ENCODE measurements at places on chromosomes 6 and 20.

DNA sequence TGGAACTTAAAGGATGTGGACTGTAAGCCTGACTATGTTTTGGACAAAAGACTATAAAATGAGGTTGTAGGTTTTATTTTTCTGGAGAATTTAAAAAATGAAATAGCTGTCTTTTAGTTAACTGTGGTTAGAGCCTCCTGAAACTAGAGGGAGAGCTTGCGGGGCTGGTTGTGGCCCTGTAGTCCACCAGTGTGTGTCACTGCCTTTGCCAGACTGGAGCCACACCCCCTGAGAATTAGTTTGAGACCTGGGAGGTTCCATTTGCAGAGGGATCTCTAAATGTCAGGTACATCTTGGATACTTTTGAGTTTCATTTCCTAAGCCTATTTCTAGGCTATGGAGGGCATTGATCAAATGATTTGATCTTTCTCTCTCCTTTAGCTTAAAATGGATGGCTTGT, 20.8 kb downstream of the ZC2HC1B start:
- no peak for DNase-seq

- DNase-seq = no peak
Measured at GRCh38 chr6:77183447-77183846, 279.8 kb downstream of the HTR1B start.

DNA sequence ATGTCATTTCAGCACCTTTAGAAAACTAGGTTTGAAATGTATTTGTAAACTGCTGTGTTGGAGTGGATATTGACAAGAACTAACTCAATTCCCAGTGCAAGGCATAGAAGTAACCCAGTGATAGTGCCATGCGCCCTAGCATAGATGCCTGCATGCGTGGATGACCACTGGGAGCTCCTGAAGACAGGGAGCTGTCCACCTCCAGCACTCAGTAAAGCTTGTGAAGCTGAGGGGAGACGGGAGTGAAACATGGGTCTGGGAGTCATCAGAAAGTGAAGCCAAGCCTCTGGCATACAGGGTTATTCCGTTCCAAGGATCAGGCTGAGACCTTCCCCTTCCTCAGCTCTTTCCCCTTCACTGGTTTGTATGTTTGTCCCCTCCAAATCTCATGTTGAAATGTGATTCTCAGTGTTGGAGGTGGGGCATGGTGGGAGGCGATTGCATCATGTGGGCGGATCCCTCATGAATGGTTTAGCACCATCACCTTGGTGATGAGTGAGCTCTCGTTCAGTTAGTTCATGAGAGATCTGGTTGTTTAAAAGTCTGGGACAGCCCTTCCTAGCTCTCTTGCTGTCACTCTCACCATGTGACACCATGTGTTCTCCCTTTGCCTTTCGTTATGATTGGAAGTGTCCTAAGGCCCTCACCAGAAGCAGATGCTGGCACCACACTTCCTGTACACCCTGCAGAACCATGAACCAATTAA, 146.5 kb upstream of the FERMT1 start:
- no peak for DNase-seq

DNA sequence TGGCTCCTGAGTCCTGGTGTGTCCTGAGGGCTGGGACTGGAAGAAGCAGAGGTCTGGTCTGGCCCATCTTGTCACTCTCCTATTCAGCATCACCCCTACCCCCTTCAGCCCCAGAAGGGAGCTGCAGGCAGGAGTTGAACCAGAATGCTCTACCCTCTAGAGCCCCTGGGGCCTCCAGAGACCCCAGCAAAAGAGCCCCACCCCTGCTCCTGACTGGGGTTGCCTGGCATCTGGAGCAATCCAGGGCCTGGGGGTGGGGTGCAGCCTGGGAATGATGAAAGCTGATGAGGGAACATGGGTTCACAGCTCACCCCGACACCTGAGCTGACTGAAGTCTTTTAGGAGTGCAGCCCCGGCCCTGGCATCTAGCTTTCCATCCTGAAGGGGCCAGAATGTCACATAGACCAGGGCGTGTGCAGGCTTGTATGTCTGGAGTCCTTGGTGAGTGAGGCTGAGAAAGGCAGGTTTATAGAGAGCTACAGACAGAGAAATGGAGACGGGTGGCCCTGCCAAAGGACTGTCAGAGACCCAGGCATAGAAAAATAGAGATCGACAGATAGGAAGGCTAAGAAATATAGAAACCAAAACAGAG, 12.2 kb downstream of the FGD2 start:
- no peak for DNase-seq

DNA sequence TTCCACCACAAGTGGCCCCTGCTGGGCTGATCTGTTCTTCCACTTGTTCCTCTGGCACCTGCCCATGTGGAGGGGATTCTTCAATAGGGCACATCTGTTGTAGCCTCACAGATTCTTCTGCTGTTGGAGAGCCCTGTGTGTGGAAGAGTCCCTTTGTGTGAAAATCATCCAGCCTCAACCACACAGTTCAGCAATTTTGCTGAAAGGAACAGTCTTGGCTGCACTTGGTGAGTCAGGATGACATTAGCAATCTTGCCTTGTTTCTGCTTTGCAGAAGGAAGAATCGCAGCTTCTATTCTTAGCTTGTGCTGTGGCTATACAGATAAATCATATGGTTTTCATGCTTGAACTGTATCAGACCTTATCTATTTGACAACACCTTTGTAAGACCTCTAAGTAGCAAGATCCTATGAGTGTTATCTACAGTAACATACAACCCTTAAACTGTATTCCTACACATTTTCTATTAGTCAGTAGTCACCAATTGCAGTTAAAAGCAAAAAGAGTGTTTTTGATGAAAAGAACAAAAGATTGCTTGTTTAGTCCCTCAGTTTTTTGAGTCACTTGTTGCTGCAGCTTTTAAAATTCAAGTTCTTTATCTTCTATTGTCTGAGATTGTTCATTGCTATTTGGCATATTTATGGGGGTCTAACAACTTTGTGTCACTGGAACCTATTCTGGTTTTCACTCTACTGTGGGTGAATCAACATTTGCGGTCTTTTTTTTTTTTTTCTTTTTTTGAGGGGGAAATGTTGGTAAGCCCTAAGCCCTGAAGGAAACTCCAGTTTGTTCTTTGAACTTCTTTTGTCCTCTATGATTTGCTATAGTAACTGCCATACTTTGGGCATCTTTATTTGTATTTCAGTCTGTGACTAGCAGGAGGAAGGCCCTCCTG, 231.6 kb downstream of the TFAP2B start:
- no peak for DNase-seq

GRCh38 chr6:163691049-163691448, 276.5 kb downstream of the QKI start:
- DNase-seq = no peak

DNA sequence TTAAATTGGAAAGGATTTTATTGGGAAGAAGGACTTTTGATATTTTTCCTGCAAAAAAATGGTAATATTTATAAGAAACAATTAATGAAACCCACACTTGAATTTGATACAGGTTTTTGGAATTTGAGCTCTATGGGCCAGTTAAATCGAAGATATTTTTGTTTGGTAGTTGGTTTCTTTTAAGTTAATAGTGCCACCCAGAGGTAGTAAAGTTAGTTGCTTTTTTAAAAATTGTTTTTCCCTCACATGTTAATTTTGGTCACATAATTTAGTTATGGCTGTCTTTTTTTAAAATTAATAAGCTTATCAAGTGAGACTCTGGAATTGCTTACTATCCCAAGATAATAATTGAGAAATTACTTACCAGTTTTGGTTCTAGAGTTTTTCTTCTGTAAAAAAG, 7.1 kb downstream of the PRIM2 start:
- DNase-seq = peak; percentile 42

DNA sequence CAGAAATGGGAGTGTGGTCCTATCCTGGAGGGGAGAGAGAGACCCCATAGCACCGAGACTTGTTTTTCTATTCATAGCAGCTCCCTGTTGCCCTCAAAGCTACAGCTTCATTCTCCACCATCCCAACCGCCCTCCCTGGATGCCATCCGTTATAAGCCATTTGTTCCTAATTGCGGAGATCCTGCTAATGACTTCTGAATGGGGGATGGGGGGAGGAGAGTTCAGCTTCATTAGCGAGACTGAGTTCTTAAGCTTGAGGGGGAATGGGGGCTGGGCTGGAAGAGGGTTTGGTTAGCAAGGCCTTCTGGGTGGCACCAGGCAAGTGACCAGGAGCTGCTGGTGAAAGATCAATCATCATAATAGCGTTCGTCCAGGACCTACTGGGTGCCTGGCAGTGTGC, 27.1 kb downstream of the FOXP4 start:
- DNase-seq = no peak

DNA sequence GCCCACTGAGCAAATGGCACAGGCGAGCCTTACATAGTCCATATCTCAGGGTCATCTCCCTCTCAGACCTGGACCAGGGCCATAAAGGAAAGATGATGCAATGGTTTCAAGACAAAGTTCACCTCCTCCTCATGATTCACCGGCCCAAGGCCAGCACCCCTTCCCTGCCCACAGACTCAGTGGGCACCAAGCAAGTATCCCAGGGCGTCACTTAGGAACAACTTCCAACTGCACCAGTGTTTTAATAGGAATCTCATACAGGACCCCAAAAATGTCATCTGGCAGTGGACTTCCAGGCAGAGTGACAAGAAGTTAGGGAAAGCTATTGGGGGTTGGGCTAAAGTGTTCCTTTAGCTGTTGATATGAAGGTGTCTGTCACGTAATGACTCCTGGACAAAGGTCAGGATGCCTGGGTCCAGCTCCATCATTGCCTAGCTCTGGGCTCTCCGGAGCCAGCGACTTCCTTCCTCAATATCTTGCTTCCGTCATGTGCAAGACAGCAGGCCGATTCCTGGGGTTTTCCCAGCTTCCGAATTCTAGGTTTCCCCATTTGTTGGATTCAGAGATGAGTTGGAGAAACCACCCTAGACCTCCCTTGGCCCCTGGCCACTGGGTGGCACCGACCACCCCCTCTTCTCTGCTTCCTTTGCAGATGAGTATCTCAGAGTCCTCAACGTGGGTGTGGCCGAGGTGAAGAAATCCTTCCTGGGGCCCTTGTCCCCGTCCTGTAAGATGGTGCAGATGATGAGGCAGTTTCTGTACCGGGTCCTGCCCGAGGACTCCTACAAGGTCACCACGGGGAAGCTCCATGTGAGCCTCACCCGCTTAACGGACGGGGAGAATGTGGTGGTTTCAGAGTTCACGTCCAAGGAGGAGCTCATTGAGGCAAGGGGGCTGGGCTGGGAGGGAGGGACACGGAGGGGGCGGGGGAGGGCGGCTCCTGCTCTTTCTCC, 21.1 kb downstream of the PNPLA1 start:
- DNase-seq = peak; percentile 18

GRCh38 chr6:16402581-16402900, 164.2 kb downstream of the GMPR start:
- no peak for DNase-seq

DNA sequence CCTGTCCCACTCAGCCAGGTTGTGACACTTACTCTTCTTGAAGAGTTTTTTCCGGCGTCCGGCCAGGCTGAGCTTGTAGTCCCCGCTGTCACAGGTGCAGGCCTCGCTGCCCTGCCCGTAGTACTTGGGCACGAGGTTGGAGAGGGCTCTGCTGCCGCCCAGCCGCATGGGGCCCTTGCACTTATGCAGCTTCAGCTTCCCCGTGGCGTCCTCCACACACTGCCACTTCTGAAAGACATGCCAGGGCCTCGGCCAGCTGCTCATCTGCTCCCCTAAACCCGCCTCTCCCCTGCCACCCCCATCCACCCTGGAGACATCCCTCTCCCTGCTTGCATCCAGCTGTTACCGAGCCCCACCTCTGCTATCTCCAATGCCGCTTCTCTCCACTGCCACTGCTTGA, 113.1 kb downstream of the SULF2 start:
- no peak for DNase-seq

GRCh38 chr6:140879946-140880345, 1252.8 kb upstream of the GJE1 start:
- DNase-seq = no peak

GRCh38 chr20:5095454-5095853, 24.3 kb downstream of the PCNA start:
- no peak for DNase-seq

DNA sequence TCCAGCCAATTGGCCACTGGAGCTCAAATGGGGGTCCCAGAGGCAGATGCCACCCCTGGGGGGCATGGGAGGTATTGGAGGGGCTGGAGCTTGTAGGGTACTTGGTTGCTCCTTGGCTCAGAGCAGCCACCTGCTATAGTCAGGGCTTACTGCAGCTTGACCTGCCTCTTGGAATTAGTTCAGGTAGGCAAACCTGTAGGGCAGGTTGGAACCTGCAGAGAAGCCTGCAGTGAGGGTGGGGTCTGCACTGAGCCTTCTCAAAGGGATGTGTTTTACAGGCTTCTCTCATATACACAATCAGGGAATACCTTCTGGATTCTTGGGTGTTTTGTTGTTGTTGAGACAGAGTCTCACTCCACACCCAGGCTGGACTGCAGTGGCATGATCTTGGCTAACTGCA, 94.2 kb upstream of the MYL9 start:
- DNase-seq = no peak

- DNase-seq = no peak
Measured at GRCh38 chr6:46642928-46643751, 9.5 kb downstream of the CYP39A1 start.

DNA sequence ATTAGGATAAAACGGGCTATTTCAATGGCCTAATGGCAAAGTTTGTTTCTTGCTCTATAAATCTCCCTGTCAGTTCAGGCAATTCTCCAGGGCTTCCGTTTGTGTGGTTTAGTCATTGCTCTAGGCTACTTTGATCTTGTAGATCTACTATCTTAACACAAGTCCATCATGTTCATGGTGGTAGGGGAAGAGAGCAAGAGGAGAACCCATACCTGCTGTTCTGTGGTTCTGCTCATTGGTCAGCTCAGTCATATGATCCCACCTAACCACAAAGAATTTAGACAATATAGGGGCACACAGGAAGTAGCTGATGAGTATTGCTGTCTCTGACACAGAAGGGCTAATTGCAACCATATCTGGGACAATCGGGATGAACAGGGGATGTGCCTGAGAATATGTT, 4.9 kb upstream of the DEK start:
- DNase-seq = peak; percentile 16

DNA sequence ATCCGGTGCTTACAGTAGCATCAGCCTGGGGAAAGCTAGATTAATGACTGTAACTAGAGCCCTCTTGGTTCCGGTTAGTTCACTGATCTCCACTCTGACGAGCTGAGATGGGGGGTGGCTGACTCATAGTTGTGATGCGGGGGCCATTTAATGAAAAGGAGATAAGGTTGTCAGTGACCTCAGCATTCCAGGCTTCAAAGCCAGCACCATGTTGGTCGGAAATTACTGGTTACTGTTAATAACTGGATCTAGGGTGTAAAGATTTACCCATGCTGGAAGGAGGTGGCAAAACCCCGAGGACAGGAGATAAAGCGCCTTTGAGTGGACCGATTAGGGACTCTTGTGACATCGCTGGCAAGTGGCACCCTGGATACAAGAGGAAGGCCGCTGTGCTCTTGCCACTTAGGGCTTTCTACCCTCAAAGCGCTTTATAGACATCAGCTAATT, 21.1 kb downstream of the FOXC1 start:
- DNase-seq = no peak

- no peak for DNase-seq
Measured at GRCh38 chr6:160160929-160161646, 39.5 kb downstream of the SLC22A1 start.

DNA sequence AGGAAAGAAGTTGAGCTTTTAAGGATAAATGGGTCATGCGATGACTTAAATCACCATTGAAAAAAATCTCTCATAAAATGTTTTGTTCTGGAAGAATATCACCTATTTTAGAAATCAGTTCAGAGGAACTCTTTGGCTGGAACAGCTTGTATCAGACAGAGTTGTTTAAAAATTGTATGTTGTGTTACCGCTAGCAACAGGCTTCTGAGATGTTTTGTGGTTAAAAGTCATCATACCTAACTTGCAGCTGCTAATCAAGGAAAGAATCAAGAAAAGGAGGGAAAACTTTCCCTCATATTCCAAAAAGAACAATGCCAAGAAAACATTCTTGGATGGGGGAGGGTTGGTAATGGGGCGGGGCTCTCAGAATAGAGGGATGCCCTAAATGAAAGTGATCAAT, 220.7 kb upstream of the CITED2 start:
- DNase-seq = no peak

- no peak for DNase-seq
Measured at GRCh38 chr6:37679539-37680476, 17.9 kb downstream of the MDGA1 start.
